ENCODE measurements at places on chromosomes 5 and 9. TPM values are rescaled to one million over a fixed set of nuclear protein-coding genes. Genes with fewer than 3 reads are reported as not detected.

The CCL28 gene
- 2.1 TPM for total RNA-seq

The SCAI gene
- 3.7 TPM for total RNA-seq

The TSSK1B gene
- not detected for total RNA-seq

DNA sequence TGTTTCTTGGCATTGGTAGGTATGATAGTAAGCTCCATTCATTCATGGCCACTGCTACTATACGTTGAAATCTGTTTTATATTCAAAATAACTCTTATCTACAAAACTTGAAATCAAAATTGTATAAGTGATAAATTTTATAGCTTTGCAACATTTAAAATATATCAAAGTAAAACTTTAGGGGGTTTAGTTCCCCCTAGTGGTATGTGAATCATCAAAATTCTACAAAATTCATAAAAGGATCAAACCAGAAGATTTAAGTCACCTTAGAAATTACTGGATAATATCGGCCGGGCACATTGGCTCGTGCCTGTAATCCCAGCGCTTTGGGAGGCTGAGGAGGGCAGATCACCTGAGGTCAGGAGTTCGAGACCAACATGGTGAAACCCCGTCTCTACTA lies 243.0 kb upstream of the CDH18 start:
- no peak for DNase-seq
